ENCODE measurements at places on chromosomes 1 and 21.
A peak's percentile ranks its signal among the peaks of the same experiment; 100 is the strongest.

- no peak for DNase-seq
These were observed 19.9 kb downstream of the SGIP1 start for GRCh38 chr1:66553846-66554245.

DNA sequence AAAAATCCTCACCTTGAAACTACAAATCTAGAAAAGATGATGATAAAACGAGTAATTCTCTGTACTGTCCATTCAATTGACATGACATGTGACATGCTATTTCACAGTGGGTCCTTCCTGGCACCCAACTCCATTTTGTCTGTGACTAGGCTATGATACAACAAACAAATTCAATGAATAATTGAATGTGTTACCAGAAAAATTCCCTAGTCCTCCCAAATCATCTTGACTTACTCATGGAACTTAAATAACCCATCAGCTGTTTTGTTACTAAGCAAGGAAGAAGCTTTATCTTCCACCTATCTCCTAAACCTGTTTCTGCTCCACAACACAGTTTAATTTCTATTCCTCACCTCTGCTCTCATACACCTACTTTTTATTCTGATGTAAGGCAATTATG is 30.4 kb downstream of the B3GALNT2 start:
- DNase-seq: no peak

DNA sequence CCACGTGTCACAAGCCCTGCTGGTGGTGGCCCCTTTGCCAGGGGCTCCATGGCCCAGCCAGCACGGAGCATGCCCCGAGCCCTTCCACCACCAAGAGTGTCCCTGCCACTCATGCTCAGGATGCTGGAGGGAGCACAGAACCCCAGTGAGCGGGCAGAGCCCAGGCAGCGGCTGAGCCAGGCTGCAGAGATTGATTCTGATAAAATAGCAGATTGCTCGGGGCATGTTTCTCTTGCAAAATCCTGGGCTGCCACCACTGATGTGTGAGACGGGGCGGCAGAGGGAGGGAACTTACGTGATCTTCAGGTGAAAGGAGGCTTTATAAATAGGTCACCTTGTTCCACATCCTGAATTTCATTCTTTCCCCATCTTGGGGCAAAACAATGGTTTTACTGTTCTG is 53.2 kb downstream of the SPSB1 start:
- DNase-seq: no peak

DNA sequence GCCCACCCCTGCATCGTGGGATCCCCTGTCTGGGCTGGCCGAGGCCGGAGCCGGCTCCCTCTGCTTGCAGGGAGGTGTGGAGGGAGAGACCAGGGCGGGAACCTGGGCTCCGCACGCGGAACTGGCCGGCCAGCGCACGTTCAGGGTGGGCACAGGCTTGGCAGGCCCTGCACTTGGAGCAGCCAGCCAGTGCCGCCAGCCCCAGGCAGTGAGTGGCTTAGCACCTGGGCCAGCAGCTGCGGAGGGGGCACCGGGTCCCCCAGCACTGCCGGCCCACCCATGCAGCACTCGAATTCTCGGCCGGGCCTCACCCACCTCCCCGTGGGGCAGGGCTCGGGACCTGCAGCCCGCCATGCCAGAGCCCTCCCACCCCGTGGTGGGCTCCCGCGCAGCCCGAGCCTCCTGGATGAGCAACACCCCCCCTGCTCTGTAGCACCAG is 422.6 kb downstream of the AMY1C start:
- no peak for DNase-seq

- DNase-seq: no peak
These were observed 2.1 kb downstream of the POU3F1 start for GRCh38 chr1:38044221-38045215.

GRCh38 chr1:204828352-204828850 is 42.3 kb upstream of the NFASC start:
- DNase-seq: peak; percentile 23

- no peak for DNase-seq
These were observed 9.0 kb downstream of the EPHX4 start for GRCh38 chr1:92038695-92039346.

DNA sequence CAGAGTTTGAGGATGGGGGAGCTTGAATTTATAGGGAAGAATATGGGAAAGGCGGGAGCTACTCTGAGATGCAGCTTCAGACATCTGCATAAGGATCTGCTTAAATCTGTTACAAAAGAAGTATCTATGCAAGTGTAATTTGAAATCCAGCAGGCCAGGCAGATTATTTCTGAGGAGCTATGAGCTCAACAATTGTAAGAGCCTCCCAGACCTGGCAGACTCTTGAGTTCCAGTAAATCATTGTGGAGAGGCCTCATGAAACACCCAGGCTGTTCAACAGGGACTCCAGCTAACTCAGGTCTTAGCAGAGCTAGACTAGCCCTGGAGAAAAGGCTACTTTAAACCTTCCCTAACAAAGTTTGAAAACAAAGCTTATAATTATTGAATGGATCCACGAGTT is 647.5 kb upstream of the CHRM3 start:
- DNase-seq: no peak

GRCh38 chr1:59747420-59748024 is 67.2 kb upstream of the HOOK1 start:
- no peak for DNase-seq

GRCh38 chr21:25405984-25406383 is 201.3 kb downstream of the MRPL39 start:
- DNase-seq: peak; percentile 48

GRCh38 chr1:8604041-8604945 is 213.1 kb downstream of the RERE start:
- DNase-seq: no peak

DNA sequence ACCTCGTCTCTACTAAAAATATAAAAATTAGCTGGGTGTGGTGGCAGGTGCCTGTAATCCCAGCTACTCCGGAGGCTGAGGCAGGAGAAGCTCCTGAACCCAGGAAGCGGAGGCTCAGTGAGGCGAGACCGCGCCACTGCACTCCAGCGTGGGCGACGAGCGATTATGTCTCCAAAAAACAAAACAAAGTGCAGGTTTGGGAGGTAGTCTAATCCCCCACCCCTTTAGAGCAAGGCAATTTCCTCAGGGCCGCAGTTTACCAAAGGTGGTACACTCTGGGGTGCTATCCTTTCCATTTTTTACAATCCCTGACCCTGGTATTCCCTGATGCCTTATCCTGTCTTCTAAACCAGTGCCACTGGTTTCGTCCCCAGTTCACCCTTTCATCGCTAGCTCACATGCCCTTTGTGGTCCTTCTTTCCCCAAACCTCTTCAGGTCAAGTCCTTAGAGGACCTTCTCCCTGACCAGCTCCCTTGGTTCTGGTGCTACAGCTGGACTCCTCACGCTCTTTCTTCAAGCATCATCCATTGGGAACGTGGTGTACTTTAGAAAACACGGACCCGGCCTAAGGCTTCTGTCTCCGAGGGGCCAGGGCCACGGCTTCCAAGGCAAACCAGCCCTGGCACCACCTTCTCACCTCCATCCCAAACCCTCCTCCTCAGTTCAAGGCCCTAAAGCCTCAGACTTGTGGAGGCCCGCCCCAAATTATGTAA is 873 bp downstream of the IFT25 start:
- no peak for DNase-seq

DNA sequence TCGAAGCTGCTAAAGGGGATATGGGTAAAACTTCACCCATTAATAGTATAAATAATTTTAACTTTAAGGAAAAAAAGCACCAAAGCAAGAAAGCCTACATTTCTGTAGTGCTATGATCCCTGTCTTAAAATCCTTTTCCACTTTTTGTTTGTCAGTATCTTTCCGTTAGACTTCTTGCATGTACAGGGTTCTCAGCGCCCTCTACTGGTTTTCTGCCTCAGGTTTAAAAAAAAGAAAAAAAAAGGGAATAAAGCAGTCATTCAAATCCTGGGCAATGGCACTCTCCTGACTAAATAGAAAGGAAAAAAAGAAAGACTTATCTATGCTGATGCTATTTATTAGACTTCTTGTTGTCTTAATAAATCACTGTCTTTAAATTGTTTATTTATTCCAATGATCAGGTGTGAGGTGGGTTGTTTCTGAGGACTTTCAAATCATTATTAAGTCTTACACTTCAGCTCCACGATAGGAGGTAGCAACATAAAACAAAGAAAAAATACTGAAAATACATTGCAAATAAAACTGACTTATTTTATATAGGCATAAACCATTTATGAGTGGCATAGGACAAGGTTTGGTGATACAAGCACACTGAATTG is 475.4 kb upstream of the NR5A2 start:
- DNase-seq: peak; percentile 65

- no peak for DNase-seq
These were observed 35.3 kb downstream of the KCNA2 start for GRCh38 chr1:110570901-110571300.

GRCh38 chr1:117231748-117232373 is 21.1 kb upstream of the VTCN1 start:
- peak; percentile 31 for DNase-seq

- peak; percentile 85 for DNase-seq
These were observed 11.2 kb downstream of the AGO1 start for GRCh38 chr1:35894183-35894582.

GRCh38 chr1:3042481-3042880 is 21.2 kb downstream of the ACTRT2 start:
- DNase-seq: no peak

- DNase-seq: no peak
These were observed 37.4 kb downstream of the VANGL1 start for GRCh38 chr1:115679141-115679611.

DNA sequence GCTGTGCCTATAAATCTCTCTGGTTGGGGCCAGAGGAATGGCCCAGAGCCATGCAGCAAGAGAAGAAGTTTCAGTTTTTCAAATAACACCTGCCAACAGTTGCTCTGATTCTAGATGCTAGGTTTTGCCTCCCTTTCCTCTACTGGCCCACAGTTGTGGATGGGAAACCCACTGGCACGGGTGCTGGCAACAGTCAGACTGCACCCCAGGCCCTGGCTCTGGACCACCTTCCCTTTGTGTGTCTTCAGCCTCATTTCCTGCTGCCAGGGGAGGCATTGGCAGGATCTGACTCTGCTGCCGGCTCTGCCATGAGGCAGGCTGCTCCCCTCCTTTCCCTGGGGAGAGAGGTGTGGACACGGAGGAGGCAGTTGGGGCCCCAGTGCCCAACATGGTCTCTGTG is 142.0 kb downstream of the IGSF21 start:
- DNase-seq: no peak

GRCh38 chr1:94634977-94635416 is 93.4 kb upstream of the F3 start:
- no peak for DNase-seq

DNA sequence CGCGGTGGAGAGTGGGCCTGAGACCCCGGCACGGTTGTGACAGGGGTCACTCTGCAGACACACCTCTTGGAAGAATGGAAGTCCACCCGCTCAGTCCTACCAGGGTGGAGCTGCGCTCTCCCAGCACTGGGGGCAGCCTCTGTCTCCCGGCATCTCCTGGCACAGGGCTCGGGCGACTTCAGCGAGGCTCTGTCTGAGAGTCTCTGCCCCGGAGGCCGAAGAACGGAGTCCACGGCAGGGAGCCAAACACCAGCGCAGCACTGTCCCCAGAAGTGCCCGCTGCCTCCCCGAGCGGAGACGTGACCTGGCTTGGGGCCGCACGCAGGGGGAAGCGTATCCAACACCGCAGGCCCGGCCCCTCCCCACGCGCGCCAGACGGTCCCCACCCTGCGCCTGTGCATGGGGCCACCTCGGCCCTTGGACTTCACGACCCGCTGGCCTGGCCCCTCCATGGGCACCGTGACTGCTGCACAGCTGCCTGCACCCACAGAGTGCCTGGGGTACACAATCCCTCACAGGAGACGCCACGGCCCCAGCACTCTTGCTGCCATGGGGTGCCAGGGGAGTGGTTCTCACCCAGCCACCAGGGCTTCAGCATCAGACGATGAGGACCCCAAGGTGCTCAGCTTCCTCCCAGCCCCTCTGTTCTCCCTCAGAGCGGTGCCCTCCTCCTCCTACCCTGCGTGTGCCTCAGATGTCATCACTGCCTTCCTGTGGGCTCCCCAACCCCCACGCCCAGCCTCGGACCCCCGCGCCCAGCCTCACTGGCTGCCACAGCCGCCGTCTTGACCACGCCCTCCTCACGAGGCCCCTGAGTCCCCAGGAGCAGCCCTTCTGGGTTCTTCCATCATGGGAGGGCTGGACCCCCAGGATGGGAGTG is 14.9 kb upstream of the RNF223 start:
- DNase-seq: no peak

GRCh38 chr21:39079617-39080016 is 103.6 kb downstream of the PSMG1 start:
- DNase-seq: peak; percentile 100

DNA sequence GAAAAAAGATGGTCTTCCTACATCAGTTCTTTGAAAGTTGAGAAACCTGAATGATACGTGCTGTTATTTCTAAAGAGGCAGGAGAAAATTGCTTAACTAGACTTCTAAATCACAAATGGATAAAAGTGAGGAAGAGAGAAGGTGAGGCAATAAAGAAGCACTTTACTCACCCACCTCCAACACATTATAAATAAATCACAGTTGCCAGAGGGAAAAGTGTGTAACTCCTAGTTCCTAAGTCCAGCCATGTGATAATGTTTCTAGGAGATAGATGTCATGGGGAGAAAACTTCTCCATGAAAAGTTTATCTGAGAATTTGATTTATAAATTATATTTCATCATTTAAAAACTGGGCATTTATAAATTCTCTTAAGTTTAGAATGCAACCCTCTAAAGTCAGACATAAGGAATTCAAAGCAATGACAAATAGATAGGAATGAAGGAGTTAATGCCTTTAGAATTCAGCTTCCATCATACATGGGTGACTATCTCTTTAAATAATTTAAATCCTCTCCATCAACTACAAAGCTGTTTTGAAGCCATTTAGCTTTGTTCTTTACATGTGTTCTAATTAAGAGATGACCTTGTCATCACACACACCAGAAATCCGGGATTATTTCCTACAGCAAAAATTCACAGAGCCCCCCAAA is 60.0 kb downstream of the NRIP1 start:
- no peak for DNase-seq

GRCh38 chr21:34201481-34201858 is 128.1 kb downstream of the MRPS6 start:
- no peak for DNase-seq

DNA sequence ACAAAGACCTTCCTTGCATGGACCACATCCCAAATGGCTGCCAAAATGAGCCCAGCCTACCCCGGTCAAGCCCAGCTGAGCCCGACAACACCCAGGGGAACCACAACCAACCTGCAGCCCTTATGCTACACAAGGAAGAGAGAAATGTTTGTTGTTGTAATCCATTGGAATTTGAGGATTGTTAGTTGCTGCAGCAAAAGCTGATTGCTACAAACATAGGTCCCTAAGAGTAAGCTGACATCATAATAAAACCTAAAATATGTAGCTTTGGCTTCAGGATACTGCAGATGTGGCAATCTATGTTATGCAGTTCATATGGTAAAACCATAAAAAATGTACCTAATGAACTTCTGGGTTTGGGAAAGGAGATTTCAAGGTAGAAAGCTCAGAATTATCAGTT is 65.5 kb upstream of the DNAH14 start:
- DNase-seq: no peak

GRCh38 chr1:155176544-155177071 is 3.0 kb downstream of the TRIM46 start:
- peak; percentile 83 for DNase-seq

- DNase-seq: no peak
These were observed 25.8 kb upstream of the PPP1R8 start for GRCh38 chr1:27804791-27805190.
